Stomach (tissue), 19 donors: ENCODE measurements at places on chromosomes 7 and 10. TPM values are rescaled to one million over a fixed set of nuclear protein-coding genes. Genes with fewer than 3 reads are reported as not detected.

The OAT gene
- 75.0 TPM for total RNA-seq

The BMPR1A gene
- 72.8 TPM for total RNA-seq

DNA sequence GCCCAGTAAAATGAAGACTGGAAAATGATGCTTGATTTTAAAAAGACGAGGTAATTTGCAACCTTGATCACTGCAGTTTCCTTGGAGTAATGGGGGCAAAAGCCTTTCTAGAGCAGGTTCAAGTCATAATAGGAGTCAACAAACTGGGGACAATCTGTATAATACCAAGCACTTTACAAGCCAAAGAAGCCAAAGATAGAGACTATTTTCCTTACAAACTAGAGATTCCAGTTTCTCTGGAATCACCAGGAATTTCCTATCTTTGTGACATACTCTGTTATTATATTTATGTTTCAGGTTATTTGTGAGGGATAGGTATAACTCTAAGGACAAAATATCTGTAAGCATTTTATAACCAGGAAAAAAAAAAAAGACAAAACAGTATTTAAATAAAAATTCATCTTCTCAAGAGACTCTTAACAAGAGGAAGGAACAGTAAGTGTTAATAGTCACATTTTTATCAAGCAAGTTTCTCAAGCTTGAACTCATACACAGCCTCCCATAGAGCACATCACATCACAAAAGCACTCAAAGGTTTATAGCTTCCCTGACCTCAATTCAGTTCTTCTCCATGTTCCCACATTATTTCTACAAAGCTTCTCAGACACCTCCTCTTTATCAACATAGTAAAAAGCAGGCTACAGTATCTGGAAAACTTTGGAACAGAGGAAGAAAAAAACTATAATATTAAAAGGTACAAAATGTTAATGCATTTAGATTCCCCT, 18.9 kb downstream of the JMJD1C start:
- no peak for DNase-seq

GRCh38 chr7:41899823-41900433, 197.0 kb upstream of the INHBA start:
- DNase-seq: no peak

GRCh38 chr7:51255036-51255435, 61.6 kb downstream of the COBL start:
- DNase-seq: no peak
